ENCODE measurements at places on chromosomes 6 and 20.

GRCh38 chr20:53579581-53580375 is 13.9 kb downstream of the ZNF217 start:
- no peak for DNase-seq

- peak; percentile 49 for DNase-seq
Measured at GRCh38 chr20:4740774-4741431, 19.2 kb downstream of the PRND start.

DNA sequence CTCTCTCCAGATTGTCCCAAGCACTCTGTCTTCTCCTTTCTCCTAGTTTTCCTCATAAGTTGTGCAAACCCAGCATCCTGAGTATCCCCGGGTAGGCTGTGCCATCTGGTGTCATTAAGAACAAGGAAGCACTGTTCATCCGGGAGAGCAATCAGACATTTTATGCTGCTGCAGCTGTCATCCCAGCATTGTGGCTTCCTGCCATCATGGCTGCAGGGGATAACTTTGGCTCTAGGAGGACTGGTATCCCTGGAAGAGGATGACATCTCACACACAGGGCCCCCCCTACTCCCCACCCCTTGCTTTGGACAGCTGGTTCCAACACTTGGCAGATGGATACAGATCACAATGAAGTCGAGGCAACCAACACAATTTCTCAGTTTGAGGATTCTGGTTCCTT is 1195.1 kb upstream of the MAP3K7 start:
- DNase-seq = no peak

GRCh38 chr6:137283940-137284810 is 65.0 kb upstream of the IFNGR1 start:
- no peak for DNase-seq

GRCh38 chr6:15800841-15801617 is 138.2 kb upstream of the DTNBP1 start:
- DNase-seq = no peak
